Activated CD8-positive, alpha-beta memory T cell treated with anti-CD3 and anti-CD28 coated beads for 1 hour (primary cell): ENCODE measurements at places on chromosomes 1 and 21.

DNA sequence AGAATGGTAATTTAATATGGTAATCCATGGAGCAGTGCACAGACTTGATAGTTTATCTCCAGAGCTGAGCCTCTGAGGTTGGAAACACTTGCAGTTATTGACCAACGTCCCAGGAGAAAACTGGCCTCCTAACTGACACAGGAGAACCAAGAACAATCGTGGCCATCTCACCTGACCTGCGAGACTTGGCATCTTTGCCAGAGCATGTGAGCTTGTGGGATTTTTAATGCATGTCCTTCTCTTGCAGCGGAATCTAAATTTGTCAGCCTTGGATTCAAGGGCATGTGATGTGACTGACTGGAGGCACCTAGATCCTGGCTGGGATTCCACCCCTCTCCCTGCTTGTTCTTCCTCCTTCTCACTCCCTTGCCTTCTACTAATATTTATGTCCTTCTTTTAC is 27.8 kb upstream of the SLC26A9 start:
- no peak for DNase-seq

- no peak for DNase-seq
Measured at GRCh38 chr1:24288479-24288878, 30.7 kb upstream of the GRHL3 start.

- DNase-seq: no peak
Measured at GRCh38 chr1:162565460-162565859, 3.9 kb downstream of the UAP1 start.

DNA sequence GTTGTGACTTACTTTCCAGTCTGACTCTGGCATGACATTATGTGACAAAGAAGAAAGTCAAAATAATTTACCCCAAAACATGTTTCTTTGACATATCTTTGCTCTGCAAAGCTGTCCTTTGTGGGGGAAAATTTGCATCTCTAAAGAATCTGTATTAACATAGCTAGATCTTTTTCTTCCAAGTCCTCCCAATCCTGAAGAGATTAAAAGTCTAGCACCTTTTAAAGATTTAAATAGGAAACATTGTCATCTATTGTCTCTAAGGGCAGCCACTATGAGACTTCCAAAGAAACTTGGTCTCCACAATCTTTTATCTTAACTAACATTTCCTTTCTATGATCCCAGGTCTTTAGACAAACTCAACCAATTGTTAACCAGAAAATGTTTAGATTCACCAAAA is 16.0 kb downstream of the LRRC3 start:
- no peak for DNase-seq

DNA sequence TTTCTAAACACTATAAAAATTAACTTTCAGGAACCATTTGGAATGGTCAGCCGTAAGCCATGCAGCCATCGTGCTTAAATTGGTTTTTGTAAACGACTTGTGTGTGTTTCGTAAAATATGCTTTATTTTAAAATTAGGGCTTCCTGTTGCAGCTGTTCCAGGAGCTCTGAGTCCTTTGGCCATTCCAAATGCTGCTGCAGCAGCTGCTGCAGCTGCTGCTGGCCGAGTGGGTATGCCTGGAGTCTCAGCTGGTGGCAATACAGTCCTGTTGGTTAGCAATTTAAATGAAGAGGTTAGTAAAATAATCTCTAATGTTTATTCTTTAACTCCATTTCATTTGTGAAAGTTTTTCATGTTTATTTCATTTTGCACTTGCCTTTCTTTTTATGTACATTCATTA is 83.1 kb downstream of the PTBP2 start:
- no peak for DNase-seq

DNA sequence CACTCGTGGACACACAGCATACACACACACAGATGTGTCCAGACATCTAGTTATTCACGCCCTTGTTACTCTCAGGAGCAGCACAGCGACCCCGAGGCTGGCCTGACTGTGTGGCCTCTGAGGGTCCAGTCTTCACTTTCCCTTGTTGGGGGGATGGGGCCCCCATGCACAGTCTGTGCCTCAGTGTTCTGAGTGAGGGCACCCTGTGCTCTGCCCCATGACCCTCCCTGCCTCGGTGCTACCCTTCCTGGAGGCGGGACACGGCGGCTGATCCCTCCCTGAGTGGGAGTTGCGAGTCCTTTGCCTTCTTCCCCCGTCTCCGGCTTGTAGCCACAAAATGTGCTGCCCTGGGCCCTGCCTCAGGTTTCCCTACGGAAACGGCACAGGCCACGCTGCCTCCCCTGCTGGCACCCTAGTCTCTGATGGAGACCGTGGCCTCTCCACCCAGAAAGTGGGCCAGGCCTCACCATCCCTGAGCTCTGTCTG is 8.6 kb downstream of the CSTB start:
- no peak for DNase-seq
